ENCODE measurements at places on chromosomes 16 and 17.
A peak's percentile ranks its signal among the peaks of the same experiment; 100 is the strongest.

- DNase-seq: peak; percentile 50
These were observed 21.2 kb downstream of the SMG6 start for GRCh38 chr17:2282297-2282873.

DNA sequence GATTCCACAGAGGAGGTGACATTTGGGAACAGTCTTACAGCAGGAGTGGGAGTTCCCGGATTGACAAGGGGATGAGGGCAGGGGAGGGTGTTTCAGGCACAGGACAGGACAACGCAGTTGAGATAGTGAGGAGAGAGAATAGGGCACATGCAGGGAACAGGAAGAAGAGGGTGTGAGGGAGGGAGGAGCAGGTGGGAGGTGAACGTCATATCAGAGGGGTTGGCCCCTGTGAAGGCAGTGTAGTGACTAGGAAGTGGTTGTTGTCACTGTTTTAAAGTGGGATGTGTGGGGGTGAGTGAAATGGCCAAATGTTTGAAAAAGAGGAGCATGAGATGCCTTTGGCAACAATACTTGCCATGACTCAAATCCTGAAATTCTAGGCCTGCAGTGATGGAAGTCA lies 12.2 kb downstream of the PRKCB start:
- no peak for DNase-seq

DNA sequence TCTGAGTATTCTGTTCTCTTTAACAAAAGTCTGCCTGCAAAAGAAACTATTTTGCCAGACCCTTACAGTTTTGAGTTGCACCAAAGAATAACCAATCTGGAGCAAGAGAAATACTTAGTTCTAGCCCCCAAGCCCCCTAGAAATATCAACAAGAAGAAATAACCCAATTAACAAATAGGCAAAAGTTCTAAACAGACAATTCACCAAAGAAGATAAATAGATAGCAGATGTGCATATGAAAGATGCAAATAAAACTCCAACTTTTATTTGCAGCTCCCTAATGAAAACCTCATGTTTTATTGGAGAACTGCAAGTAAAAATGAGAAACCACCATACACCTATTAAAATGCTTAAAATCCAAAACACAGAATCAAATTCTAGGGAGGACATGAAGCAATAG lies 1308.0 kb downstream of the CDH11 start:
- DNase-seq: no peak

- no peak for DNase-seq
These were observed 13.5 kb upstream of the ERCC4 start for GRCh38 chr16:13906168-13907089.

GRCh38 chr16:31128711-31129567 lies 6.6 kb downstream of the PRSS8 start:
- no peak for DNase-seq

DNA sequence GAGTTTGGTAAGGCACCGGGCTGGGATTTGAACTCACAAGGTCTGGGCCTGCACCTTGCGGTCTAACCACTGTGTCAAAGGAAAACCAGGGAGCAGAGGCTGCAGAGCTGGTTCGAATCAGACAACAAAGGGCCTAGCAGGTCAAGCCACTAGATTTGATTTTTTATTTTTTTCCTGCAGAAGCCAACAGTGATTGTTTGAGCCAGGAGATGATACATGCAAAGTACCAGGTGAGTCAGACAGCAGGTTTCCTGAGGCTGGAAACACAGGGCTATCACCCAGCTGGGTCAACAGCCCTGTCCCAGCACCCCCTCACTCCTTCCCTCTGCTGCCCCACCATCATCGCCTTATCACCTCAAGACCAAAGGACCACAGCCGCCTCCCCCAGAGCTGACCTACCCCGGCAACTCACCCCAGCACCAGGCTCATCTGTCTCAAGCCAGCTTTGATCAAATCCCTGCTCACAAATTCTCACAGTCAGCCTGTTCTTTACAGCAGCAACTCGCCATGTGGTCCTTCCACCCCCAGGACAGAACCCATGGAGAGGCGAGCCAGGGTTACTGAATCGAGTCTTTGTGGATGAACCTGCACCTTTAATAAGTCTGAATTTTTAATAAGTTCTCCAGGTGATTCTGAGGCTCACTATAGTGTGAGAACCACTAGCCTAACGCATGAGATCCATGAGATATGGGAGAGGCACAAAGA lies 13.0 kb upstream of the KRT19 start:
- DNase-seq: no peak

- no peak for DNase-seq
These were observed 395.5 kb downstream of the TMEM114 start for GRCh38 chr16:8194794-8195193.

DNA sequence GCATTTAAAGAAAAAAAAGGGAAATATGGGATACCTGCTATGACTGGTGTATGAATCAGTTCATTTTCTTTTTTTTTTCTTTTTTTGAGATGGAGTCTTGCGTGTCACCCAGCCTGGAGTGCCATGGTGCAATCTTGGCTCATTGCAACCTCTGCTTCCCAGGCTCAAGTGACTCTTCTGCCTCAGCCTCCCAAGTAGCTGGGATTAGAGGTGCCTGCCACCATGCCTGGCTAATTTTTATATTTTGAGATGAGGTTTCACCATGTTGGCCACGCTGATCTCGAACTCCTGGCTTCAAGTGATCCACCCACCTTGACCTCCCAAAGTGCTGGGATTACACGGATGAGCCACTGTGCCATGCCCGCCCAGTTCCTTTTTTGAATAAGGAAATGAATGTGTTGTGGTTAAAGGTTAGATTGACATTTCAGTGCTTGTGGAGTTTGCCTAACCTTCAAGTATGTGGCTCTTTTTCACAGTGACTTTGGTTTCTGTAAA lies 7.7 kb downstream of the HAPSTR1 start:
- no peak for DNase-seq

Measured in NCI-H1436 (cell line).